ENCODE measurements at places on chromosomes 1 and 21.

DNA sequence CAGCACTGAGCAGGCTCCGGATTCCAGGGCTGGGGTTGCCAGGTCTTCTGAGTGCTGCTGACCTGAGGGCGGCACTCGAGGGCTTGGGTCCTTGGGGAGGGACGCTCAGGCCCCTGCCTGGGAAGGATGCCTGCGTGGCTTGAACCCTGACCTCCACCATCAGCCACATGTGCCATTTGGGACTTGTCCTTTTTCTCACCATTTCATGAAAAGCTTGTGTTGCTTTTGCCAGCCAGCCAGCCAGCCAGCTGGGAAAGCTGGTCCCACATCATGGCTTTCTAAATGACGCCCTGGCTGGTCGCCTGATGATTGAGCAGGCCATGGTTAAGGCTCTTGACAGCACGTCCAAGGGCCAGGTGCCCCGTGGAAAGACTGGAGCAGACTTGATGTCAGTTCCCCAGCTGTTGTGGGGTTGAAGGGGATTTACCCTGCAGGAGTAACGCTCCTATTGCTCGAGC, 168.7 kb downstream of the CAMTA1 start:
- DNase-seq, result no peak

DNA sequence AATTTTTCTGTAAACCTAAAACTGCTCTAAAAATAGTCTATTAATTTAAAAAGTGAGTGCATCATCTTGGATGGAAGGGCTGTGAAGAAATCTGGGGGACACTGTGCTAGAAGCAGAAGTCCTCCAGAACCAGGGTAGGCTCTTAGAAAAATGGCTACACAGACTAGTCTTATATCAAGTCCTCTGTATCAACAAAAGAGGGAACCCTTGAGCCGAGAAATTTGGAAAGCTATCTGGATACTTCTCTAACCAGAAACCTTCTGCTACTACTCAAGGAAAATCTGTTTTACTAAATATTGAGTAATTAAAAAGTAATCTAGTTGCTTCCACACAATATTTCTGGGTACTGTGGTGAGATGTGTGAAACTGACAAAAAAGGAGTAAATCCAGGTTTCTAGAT, 92.1 kb downstream of the WDR3 start:
- no peak for DNase-seq

DNA sequence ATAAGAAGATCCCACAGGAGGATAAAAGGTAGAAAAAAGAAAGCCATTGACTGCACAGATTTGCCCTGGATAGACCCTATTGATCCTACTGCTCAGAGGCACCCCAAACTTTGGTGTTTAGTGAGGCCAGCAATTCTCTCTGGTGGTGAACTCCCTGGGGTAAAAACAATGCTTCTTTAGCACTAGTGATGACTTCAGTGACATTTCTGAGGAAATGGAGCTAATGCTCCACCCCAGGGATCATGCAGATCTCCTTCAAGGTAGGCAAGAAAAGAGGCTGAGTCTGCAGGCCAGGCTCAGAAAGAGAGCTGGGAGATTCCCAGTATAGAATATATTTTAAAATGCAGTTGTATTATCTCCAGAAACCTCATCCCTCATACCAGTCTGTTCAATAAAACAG, 140.3 kb downstream of the LMX1A start:
- no peak for DNase-seq

DNA sequence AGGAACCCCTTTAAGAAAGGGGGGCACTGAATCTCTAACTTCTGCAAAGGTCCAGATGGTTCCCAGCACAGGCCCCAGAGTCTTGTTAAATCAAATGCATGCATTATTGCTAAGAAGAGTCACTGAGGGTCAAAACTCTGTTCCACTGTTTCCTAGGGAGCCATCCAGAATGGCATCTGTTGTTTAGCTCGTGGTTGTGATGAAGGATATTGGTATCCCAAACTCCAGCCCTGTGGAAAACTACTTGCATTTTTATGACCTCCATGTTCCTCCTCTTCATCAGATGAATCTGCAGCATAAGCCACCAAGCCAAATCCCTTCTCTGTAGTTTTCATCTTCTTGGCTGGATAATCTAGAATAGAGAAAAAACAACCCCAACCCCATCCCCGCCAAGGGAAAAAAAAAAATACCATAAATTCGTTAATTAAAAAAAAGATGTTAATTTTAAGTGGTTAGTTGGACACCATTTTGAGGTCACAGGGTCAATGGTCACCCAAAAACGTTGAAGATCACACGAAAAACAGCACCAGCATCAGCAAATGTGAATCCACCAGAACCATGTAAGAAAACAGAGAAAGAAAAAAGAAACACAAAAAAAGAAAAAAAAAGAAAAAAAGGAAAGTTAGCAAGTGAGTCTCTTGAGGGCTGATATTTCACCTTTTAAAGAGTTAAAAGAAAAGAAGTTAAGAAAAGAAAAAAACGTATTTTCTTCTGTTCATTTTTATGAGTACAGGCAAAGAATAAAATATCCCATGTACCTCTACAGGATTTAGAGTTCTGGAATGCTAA, 3.0 kb upstream of the RIT1 start:
- no peak for DNase-seq

DNA sequence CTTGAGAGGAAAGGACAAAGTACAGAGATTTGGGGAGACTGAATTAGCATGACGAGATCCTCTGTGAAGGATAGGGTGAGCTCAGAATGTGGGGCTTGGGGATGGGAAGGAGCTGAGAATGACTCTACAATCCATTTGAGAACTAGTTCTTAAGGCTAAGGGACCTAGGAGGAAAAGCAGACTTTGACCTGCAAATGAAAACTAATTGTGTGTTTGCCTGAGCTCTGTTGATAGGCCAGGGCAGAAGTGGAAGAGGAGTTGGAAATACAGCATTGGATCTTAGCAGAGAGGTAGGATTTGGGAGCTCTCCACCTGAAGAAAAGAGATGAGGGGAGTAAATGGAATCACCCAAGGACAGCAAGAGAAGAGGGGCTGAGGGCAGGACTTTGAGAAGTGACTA, 2.1 kb upstream of the RGS8 start:
- DNase-seq, result no peak

All from activated naive CD4-positive, alpha-beta T cell (primary cell).